ENCODE measurements at places on chromosomes 6 and 20. TPM values are rescaled to one million over a fixed set of nuclear protein-coding genes. Genes with fewer than 3 reads are reported as not detected.

DNAH8 gene
- total RNA-seq = 0.05 TPM

MOCS1 gene
- 2.5 TPM for total RNA-seq

FAM217A gene
- not detected for total RNA-seq

TRDN gene
- total RNA-seq = not detected

CLPSL1 gene
- total RNA-seq = not detected

PRL gene
- total RNA-seq = not detected

TCP11 gene
- not detected for total RNA-seq

GMPR gene
- total RNA-seq = 3.9 TPM

CTCFL gene
- not detected for total RNA-seq

SLC23A2 gene
- total RNA-seq = 13.2 TPM

SOX18 gene
- not detected for total RNA-seq

PLEKHG1 gene
- 9.7 TPM for total RNA-seq

FAM229B gene
- 13.0 TPM for total RNA-seq

C6orf141 gene
- total RNA-seq = 60.9 TPM

FAM83D gene
- total RNA-seq = 84.0 TPM

SLC16A10 gene
- 2.6 TPM for total RNA-seq

LGSN gene
- not detected for total RNA-seq

IL17F gene
- not detected for total RNA-seq

EDN3 gene
- total RNA-seq = not detected

KCNK16 gene
- not detected for total RNA-seq

PAX1 gene
- not detected for total RNA-seq

SPATS1 gene
- not detected for total RNA-seq

FKBP1A gene
- 166 TPM for total RNA-seq

PSORS1C2 gene
- not detected for total RNA-seq

CCR6 gene
- not detected for total RNA-seq

ZNF391 gene
- total RNA-seq = 3.7 TPM

LAMP5 gene
- total RNA-seq = 0.17 TPM

C20orf204 gene
- total RNA-seq = 5.0 TPM

KHDC1L gene
- not detected for total RNA-seq

RBPJL gene
- total RNA-seq = not detected

TFAP2C gene
- total RNA-seq = 3.1 TPM

C6orf132 gene
- 85.8 TPM for total RNA-seq

FAM162B gene
- total RNA-seq = not detected

CHD6 gene
- 98.5 TPM for total RNA-seq

GRM1 gene
- total RNA-seq = not detected

CST4 gene
- not detected for total RNA-seq

LY6G6F gene
- not detected for total RNA-seq

LTB gene
- total RNA-seq = 0.44 TPM

NRSN1 gene
- total RNA-seq = 0.14 TPM

SYNCRIP gene
- 153 TPM for total RNA-seq

USP49 gene
- 6.9 TPM for total RNA-seq

SIRPD gene
- total RNA-seq = not detected

TINAG gene
- 17.4 TPM for total RNA-seq

SLC17A2 gene
- total RNA-seq = not detected

LINC00237 gene
- total RNA-seq = not detected

CHRNA4 gene
- total RNA-seq = not detected

All from Calu3 (cell line).